ENCODE measurements at places on chromosomes 7 and 10. TPM values are rescaled to one million over a fixed set of nuclear protein-coding genes. Genes with fewer than 3 reads are reported as not detected.

DNA sequence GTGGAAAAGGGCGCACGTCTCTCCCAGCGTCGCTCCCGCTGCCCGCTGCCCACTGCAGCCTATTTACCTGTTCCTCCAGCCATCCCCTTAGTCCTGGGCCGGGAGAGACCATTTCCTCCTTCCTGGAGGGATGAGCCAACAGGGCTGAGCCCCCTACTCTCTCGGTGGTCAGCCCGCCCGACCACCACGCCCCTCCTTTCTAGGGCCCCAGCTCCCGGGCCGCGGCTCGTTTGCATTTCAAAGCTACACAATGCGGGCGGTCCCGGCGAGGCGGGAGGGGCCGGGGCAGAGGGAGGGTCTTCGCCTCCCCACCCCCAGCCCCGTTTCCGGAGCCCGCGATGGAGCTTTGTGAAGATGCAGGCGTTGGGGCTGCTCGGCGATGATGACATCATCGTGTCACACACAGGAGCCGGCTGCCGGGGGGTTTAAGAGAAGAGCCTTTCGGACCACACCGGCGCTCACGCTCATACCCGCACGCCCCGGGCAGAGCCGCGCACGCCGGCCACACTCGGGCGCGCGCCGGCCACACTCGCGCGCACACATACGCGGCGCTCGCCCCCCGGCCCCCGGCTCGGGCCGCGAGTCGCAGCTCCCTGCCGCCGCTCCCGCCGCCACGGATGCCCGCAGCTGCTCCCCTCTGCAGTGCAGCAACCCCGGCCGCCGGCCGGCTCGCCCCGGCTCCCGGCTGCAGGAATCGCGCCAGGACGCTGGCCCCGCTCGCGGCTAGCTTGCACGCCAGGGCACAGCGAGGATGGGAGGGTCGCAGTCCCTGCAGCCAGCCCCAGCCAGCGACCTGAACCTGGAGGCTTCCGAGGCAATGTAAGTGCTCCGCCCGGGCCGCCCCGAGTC, 107.7 kb upstream of the BTBD16 start:
- H3K4me3 ChIP-seq: peak overlapping the region; percentile 46
- H3K4me1 ChIP-seq: peaks cover 10% of the 10 kb centered on the region
- no peak for DNase-seq
- no peaks in the 10 kb centered on the region for H3K27me3 ChIP-seq
- H3K36me3 ChIP-seq: no peaks in the 10 kb centered on the region

DNA sequence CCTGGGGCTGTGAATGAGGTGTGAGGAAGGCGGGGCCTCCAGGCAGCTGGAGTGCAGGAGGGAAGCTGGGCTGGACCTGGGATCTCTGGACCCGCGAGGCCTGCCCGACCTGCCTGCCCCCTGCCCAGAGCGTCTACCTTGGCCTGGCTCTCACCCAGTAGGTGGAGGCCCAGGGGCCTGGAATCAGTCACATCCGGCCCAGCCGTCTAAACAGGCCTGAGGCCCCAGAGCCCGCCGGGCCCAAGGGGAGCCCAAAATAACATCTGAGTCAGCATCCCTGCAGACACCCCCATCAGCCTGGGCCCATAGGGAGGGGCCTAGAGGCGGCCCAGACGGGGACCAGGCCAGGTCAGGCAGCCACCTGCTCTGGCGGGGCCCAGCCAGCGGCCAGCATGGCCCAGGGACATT, 15.1 kb upstream of the ELN start:
- H3K27ac ChIP-seq: peak overlapping the region; percentile 94
- H3K4me1 ChIP-seq: peaks cover 56% of the 10 kb centered on the region
- peak overlapping the region; percentile 7 for H3K4me3 ChIP-seq
- peak; percentile 92 for DNase-seq
- no peaks in the 10 kb centered on the region for H3K27me3 ChIP-seq

GRCh38 chr7:101884671-101885596, 67.5 kb downstream of the CUX1 start:
- H3K4me3 ChIP-seq: no peak overlapping the region
- H3K27ac ChIP-seq: peak overlapping the region; percentile 78
- peaks cover 50% of the 10 kb centered on the region for H3K4me1 ChIP-seq
- H3K27me3 ChIP-seq: no peaks in the 10 kb centered on the region
- DNase-seq: no peak

SPDYE16 gene
- total RNA-seq: not detected

Data from ascending aorta (tissue), 2 donors.